NCI-H69 (cell line): ENCODE measurements at places on chromosomes 5 and 9.

GRCh38 chr9:123375469-123376132 is 19.6 kb downstream of the CRB2 start:
- peak; percentile 76 for DNase-seq

DNA sequence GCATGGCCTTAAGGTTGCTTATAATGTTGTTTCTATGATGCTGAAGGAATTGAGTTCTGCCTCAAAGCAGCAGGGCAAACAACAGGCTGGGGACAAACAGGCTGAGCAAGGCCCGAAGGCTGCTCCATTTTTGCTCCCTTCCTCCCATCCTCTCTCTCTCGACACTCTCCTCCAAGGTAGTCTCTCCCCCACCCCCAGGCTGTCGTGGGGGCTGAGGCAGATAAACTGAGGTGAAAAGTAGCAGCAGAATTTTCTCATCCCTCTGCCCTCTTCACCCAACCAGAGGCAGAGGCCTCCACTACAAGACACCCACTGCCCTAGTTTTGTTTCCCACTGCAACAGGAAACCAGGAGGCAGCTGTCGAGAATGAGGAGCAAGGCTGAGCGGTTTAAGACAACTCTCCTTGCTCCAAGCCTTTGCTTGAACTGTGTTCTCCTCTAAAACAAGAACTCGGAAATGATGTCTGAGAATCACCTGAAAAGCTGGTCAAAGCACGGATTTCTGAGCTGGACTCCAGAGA is 13.5 kb upstream of the GNA14 start:
- no peak for DNase-seq

- peak; percentile 25 for DNase-seq
Observed at GRCh38 chr5:159073026-159073425, 26.7 kb downstream of the EBF1 start.

DNA sequence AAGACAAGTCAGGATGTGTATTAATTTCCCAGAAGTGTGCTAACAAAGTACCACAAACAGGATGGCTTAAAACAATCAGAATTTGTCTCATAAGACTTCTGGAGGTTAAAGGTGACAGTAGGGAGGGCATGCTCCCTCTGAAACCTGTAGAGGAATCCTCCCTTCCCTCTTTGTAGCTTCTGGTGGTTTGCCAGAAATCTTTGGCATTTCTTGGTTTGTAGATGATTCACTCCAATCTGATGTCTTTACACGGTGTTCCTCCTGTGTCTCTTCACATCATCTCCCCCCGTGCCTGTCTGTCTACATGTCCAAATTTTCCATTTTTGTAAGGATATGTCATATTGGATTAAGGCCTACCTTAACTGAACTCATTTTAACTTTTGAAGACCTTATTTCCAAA is 471.5 kb downstream of the ZNF608 start:
- DNase-seq = no peak

DNA sequence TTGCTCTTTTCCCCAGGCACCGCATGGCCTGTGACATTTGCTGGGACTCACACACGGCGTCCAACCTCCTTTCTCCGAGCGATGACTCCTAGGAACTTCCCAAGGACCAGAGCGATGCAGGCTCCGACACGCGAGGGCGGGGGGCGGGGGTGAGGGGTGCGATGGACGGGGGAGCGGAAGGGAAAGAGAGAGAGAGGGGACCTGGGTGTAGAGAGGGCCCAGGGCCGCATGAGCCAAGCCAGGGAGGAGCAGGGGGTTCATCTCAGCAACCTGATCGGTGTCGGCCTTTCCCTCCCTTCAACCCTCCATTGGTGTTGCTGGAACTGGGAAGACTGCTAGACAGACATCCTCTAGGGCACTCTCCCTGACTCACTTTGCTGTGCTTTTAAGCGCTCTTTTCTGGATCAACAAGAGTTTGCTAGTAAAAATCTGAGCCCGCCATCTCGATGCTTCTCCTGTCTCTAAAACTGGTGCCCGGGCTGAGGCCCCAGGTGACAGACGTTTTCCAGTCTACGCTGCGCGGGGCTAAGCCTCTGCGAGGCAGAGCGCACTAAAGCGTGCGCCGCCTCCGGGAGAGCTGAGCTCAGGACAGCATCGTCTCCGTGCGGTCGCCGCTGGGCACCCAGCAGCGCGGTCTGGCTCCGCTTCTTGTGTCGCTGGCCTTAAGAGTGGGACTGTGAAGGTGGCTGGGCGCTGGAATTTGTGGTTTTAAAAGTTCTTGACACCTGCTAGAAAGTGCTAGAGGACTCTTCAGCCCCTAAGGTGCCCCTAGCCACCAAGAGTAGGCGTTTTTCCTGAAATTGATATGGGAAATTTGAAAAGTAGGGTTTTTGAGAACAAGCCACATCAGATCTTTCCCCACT is 1.0 kb upstream of the TSLP start:
- DNase-seq = no peak

DNA sequence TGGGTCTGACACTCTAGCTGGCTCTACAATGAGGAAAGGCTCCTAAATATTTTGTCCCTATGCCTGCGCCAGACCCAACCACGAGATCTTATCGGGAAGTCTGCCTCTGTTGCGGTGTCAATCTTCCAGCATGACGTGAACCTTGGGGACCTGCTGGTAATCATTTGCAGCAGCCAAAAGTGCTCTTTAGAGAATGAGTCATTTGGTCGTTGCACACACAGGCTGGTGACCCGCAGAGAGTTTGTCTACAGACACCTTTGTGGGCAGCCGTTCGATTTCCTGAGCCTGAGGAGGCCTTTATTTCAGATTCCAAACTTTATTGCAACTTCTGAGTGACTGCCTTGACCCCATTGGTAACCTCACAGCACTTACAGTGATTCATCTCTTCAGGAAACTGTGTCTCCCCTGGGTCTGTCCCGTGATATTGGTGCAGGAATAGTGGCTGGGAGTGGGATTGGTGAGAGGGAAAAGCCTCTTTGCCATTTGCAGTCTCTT is 326.1 kb downstream of the NSG2 start:
- peak; percentile 77 for DNase-seq
